GM03348 (cell line): ENCODE measurements at places on chromosomes 1 and 21.

- no peak for DNase-seq
Measured at GRCh38 chr1:175364424-175365076, 172.0 kb upstream of the KIAA0040 start.

- no peak for DNase-seq
Measured at GRCh38 chr1:3672971-3673361, 20.6 kb downstream of the TP73 start.

DNA sequence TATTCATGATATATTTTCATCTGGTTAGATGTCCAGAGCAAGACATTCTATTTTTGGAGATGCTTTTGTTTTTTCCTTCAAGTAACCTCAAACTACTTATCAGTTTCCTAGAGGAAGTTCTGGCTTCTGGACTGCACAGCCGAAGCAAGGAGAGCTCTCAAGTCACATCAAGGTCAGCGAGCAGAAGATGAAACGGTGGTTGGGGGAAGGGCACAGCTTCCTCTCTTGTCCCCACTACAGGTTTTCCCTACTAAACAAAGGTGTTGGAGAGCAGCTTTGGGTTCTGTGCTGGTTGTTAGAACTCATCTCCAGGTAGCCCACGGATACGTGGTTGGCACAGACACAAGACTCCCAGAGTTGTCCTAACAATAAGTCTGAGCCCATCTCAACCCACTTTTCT lies 5.1 kb upstream of the PLEKHO1 start:
- DNase-seq = no peak

- DNase-seq = no peak
Measured at GRCh38 chr1:39713557-39713956, 22.3 kb upstream of the HPCAL4 start.

GRCh38 chr1:109248444-109248796 lies 919 bp upstream of the CELSR2 start:
- no peak for DNase-seq

DNA sequence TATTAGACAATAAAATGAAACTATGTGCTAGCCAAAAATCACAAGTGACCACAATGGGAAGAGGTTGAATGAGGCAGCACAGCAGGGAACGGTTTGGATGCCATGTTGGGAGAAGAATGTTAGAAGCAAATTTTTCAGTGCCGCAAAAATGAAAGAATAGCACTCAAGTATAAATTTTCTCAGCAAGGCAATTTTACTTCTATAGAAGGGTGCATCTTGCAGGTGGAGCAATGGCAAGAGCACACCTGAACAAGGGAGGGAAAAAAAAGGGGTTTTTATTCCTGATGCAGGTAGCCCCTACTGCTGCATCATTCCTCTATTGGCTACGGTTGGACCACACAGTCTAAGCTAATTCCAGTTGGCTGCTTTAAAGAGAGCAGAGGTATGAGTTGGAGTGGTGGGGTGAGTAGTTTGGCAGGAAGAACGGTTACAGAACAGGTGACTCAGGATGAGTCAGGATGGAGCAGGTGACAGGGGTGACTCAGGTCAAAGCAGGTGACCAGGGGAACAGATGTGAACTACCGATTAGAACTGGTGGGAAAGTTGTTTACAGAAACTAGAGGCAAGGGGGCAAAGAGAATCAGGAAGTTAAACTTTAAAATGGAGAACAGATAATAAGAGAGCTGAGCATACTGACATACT lies 301.1 kb upstream of the NRIP1 start:
- no peak for DNase-seq

GRCh38 chr1:36306210-36306901 lies at the start of gene SH3D21:
TSS of gene SH3D21 (plus strand) at chr1:36306368. CDS start at chr1:36306421, 53 bp downstream.
- peak; percentile 42 for DNase-seq

DNA sequence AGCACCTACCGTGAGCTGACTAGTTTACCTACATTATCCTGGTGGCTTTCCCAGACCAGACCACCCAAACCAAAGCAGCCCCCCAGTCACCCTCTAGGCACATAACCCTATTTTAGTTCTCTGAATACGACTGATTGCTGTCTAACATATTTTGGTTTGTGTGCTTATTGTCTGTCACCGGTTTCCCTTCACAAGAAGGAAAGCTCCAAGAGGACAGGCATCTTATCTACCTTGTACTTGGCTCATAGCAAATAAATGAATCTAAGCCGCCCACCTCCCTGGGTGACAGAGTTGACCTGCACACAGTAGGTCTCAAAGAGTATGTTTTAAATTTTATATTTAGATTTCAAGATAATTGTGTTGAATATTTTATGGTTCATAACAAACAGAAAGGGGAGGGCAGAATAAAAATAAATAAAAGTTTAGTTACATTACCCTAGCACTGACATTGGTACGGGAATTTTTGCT lies 904 bp upstream of the PRDX6 start:
- DNase-seq = no peak

DNA sequence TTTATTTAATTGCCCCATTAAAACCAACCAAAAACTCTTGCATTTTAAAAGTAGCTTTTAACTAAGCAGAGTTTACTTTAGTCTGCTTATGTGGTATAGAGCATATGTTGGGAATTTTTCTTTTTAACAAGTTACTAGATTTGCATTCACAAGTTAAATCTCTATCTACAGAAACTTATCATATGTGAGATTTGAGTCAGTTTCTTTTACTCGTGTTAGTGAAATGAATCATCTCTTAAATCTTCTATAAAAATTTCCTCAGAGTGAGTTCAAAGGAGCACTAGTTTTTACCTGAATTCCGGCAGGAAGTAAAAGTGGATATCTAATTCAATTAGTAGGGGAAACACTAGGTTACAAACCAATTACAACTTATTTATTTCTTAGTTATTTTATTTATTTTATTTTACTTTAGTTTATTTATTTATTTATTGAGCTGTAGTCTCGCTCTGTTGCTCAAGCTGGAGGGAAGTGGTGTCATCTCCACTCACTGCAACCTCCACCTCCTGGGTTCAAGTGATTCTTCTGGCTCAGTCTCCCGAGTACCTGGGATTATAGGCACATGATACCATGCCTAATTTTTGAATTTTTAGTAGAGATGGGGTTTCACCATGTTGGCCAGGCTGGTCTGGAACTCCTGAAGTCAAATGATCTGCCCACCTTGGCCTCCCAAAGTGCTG lies 1609.6 kb upstream of the B3GALT2 start:
- no peak for DNase-seq

DNA sequence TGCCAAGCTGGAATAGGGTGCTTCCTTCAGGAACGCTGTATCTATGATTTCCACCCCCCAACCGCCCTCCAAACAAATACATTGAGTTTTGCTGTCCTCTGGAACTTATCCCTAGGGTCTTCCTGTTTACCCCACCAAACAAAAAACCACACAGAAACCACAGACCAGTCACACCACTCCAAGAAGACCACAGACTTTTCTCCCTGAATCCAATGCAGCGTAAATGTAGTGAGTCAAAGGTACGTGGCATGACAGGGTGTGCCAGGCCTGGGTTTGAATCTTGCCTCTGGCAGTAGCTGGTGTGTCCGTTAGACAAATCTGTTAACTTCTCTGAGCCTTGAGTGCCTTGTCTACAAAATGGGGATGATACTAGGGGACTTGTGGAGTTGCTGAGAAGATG lies 27.8 kb downstream of the ASAP3 start:
- DNase-seq = no peak

DNA sequence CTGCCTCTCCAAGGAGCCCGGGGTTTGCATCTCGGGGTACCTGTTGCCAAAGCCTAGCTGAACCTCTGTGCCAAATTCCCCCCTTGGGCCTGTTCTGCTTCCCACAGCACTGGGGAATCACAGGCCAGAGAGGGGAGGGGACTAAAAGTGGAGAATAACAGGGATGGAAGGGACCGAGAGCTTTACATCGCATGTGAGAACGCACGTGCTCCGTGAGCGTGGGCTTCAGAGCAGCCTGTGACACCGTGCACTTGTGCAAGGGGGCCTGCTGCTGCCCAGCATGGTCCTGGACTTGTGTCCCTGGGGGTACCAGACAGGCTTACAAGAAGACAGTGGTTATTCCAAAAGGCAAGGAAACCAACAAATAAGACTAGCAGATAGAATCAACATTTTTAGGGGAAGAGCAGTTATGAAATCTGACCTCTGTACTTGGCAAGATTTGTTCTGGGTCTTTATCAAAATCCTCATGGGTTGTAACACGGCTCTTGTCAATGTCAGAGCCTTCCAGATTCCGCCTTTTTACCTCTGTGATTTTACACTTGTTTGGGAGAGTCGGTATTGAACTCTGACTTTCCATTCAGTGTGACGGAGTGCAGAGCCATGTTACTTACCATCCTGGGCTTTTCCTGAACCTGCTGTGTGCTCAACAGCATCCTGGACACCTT lies 36.2 kb upstream of the TNFRSF1B start:
- DNase-seq = no peak
